ENCODE measurements at places on chromosomes 5 and 9. TPM values are rescaled to one million over a fixed set of nuclear protein-coding genes. Genes with fewer than 3 reads are reported as not detected.

CXXC5 gene
- total RNA-seq = 63.5 TPM

DMAC1 gene
- total RNA-seq = 6.3 TPM

FAM78A gene
- 0.74 TPM for total RNA-seq

KIF4B gene
- 0.09 TPM for total RNA-seq

GBGT1 gene
- 6.9 TPM for total RNA-seq

CAMK4 gene
- total RNA-seq = 10.3 TPM

GPX3 gene
- total RNA-seq = 1.2 TPM

ITK gene
- total RNA-seq = not detected

PPIC gene
- 70.4 TPM for total RNA-seq

ZDHHC11B gene
- total RNA-seq = not detected

TRPM3 gene
- under 0.01 TPM for total RNA-seq

LCN15 gene
- not detected for total RNA-seq

ENTPD8 gene
- total RNA-seq = not detected

PTGER4 gene
- 2.7 TPM for total RNA-seq

MARCOL gene
- not detected for total RNA-seq

C9orf57 gene
- total RNA-seq = not detected

TMEM215 gene
- total RNA-seq = not detected

IFNB1 gene
- 0.30 TPM for total RNA-seq

NUP214 gene
- 20.4 TPM for total RNA-seq

NR6A1 gene
- total RNA-seq = under 0.01 TPM

DPM2 gene
- 8.9 TPM for total RNA-seq

DMRT3 gene
- total RNA-seq = not detected

DBH gene
- not detected for total RNA-seq

SVEP1 gene
- total RNA-seq = 9.2 TPM

FRMPD1 gene
- total RNA-seq = under 0.01 TPM

EPB41L4B gene
- not detected for total RNA-seq

NOXA1 gene
- 0.18 TPM for total RNA-seq

ELOVL7 gene
- not detected for total RNA-seq

SPATA31D4 gene
- total RNA-seq = not detected

IFNA21 gene
- total RNA-seq = not detected

PSD2 gene
- total RNA-seq = under 0.01 TPM

BTNL8 gene
- not detected for total RNA-seq

TNC gene
- total RNA-seq = 206 TPM

SPATA31A6 gene
- not detected for total RNA-seq

GADD45G gene
- 1.8 TPM for total RNA-seq

BHMT2 gene
- 1.2 TPM for total RNA-seq

LMX1B gene
- total RNA-seq = not detected

SOX30 gene
- not detected for total RNA-seq

LIFR gene
- 79.9 TPM for total RNA-seq

BRINP1 gene
- not detected for total RNA-seq

TEK gene
- 89.3 TPM for total RNA-seq

NEUROG1 gene
- not detected for total RNA-seq

C9orf50 gene
- total RNA-seq = not detected

IL13 gene
- total RNA-seq = not detected

SHB gene
- 25.5 TPM for total RNA-seq

CXCL14 gene
- 0.97 TPM for total RNA-seq

ZNF366 gene
- total RNA-seq = 0.05 TPM

SLCO6A1 gene
- total RNA-seq = not detected

SPINK4 gene
- not detected for total RNA-seq

COL5A1 gene
- total RNA-seq = 1,941 TPM

S1PR3 gene
- 11.9 TPM for total RNA-seq

IFNA13 gene
- not detected for total RNA-seq

NMUR2 gene
- total RNA-seq = not detected

BSPRY gene
- total RNA-seq = not detected

ARHGEF37 gene
- total RNA-seq = 0.30 TPM
